RCC 7860 (cell line): ENCODE measurements at places on chromosomes 3 and 15.
A peak's percentile ranks its signal among the peaks of the same experiment; 100 is the strongest.

DNA sequence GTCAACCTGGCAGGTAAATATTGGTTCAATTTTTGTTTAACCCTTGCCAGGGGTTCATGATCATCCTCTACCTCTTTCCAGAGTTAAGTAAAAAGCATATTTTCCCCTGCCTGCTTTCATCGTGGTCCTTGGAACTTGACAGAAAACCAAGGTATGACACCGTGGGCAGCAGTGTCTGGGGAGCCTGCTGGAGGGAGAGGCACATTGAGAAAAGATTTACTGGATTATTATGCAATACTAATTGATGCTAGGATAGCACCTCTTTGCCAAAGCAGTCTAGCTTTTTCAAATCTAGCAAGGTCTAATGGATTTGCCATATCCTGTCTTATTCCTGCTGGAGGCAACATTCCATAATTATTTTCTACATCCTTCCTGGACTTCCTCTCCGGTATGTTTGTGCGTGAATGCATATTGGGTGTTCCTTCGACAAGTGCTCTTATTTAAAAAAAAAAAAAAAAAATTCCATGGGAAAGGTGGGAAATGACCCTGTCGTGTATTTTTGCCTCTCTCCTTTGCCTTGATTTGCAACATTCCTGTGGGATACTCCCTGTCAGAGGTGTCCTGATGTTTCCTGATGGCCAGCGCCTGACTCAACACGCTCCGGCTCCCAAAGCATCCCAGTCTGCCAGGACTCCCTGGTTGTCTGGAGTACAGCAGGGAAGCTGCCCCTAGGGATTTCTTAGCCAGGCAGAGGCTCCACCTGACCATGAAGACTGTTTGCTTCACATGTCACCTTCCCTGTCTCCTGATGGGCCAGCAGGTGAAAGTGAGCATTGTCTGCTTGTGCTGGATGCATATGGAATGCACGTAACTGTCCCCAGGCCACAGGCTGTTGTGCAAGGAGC, 6.3 kb downstream of the BHLHE40 start:
- peak; percentile 92 for DNase-seq

GRCh38 chr15:74727727-74728126, 2.4 kb upstream of the CYP1A1 start:
- DNase-seq: no peak

DNA sequence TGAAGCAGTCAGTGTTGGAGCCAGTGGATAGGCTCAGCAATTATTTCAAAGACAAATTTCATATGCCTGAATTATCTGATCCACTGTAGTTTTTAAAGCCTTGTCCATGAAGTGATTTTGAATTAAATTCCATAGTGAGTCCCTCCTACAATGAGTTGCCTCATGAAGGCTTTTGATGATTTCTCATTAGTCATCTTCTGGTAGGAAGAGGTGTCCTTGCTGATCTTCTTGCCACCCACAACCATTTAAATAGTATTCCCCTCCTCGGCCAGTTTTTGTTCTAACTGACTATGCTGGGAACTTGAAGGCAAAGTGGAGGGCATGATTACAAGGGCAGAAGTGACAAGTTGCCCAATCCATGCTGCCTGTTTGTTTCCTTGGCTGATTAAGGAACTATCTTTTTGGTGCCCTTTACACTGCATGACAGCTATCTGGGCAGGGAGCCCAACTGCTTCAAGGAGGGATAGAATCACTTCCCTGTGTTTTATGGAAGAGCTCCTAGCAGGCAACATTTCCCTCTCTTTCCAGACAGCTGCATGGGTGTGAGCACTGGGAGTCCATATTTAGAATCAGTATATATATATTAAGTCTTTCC, 617.5 kb downstream of the ZPLD1 start:
- DNase-seq: no peak

- no peak for DNase-seq
Measured at GRCh38 chr3:42084586-42084985, 6.6 kb upstream of the TRAK1 start.

- peak; percentile 17 for DNase-seq
Measured at GRCh38 chr15:60179786-60180391, 175.8 kb downstream of the FOXB1 start.

GRCh38 chr3:154040283-154040682, 80.9 kb upstream of the ARHGEF26 start:
- DNase-seq: no peak

DNA sequence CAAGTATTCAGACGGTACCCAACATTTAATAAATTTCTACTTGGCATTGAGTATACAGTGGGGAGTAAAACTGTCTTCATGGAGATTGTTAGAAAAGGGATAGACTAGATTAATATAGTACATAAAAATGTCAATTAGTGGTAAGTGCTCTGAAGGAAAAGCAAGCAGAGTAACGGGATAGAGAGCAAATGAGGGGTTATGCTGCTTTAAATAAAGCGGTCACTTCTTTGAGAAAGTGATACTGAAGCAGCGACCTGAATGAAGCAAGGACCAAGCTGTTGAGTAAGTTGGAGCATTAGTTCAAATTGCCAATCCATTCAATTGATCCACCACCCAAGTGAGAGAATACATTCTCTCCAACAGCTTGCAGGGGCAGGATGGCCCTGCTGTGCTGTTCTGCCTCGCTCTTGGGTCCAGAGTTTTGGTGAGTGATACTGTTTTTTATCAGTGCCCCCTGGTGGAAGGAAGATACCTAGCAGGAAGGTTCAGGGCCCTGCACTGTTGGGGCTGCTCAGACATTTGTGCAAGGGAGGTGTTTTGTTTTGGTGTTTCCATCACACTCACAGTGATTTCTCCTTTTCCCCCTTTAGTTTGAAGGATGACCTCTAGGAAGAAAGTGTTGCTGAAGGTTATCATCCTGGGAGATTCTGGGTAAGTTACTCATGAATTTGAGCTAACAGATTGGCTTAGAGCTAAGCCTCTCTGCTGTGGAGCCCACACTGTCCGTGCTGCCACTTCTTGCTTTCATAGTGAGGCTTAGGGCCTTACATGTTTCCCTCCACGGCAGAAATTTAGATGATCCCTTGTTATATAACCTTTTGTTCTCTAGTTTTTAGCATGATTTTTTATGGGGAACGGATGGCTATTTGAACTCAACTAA, 69.0 kb downstream of the RAB7A start:
- peak; percentile 53 for DNase-seq

- no peak for DNase-seq
Measured at GRCh38 chr15:79008659-79009058, 63.8 kb upstream of the CTSH start.

DNA sequence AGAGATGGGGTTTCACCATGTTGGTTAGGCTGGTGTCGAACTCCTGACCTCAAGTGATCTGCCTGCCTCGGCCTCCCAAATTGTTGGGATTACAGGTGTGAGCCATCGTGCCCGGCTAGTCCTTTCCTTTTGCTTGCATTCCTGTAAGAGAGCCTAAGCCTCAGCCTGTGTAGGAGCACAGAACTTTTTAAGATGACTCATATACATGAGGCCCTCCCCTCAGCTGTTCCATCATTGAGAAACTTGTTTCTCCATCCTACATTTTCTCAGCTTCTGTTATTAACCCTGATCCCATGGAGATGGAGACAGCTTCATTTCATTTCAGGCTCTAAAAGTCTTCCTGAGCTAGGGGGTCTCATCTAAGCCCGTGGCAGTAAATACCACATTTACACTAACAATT, 123.3 kb downstream of the PLOD2 start:
- no peak for DNase-seq

- DNase-seq: no peak
Measured at GRCh38 chr15:78419367-78419766, 18.6 kb upstream of the IREB2 start.
